Thymus (tissue), 14 donors: ENCODE measurements at places on chromosomes 16 and 17. TPM values are rescaled to one million over a fixed set of nuclear protein-coding genes. Genes with fewer than 3 reads are reported as not detected.

The IL17C gene
- total RNA-seq, result 0.05 TPM

The CHST4 gene
- total RNA-seq, result 0.24 TPM

The YPEL2 gene
- 7.0 TPM for total RNA-seq

- no peak overlapping the region for H3K27ac ChIP-seq
- H3K36me3 ChIP-seq, result no peaks in the 10 kb centered on the region
- DNase-seq, result no peak
- H3K4me1 ChIP-seq, result no peaks in the 10 kb centered on the region
- no peaks in the 10 kb centered on the region for H3K27me3 ChIP-seq
- H3K4me3 ChIP-seq, result no peak overlapping the region
Observed at GRCh38 chr16:79909571-79909970, 309.0 kb upstream of the MAF start.

DNA sequence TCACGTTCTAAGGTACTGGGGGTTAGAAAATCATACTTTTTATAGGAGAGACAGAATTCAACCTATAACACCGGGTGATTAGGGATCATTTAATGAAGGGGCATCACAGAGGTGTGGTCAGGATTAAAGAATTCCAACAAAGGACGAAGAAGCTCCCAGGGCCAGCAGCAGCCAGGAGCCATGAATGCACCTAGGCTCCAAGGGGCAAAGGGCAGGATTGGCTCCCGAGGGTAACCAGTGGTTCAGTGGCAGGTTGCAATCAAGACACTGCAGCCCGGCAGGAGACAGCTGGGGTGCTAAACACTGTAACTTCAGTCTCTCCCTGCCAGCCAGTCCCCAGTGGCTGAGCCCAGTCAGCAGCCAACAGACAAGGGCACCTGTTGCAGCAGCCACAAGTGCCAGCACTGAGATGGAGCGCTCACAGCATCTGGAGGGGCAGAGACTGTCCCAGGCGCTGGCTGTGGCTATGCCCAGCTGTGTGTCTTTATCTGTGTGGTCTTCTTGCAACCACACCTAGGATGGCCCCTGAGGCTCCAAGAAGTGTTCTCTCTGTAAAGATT lies 23.9 kb downstream of the DHRS7C start:
- no peaks in the 10 kb centered on the region for H3K27me3 ChIP-seq
- no peak for DNase-seq
- H3K27ac ChIP-seq, result no peak overlapping the region
- no peaks in the 10 kb centered on the region for H3K36me3 ChIP-seq
- no peak overlapping the region for H3K4me3 ChIP-seq
- no peaks in the 10 kb centered on the region for H3K4me1 ChIP-seq

DNA sequence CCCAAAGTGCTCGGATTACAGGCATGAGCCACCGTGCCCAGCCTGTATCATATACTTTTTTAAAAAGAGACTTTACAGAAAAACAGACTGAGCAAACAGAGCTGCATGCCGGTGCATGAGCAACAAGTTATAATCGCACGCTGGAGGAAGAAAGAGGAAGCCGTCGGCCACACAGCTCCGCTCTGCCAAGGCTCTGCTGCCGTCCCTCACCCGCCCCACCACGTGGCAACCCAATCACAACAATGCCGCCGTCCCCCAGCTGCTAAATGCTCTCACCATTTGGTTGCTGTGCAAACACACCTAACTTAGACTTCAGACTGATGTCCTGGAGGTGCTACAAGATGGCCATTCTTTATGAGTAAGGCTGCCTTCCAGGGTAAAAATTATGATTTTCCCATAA lies 83.5 kb downstream of the ADCY9 start:
- no peaks in the 10 kb centered on the region for H3K36me3 ChIP-seq
- DNase-seq, result no peak
- no peak overlapping the region for H3K4me3 ChIP-seq
- no peak overlapping the region for H3K27ac ChIP-seq
- peaks cover 4% of the 10 kb centered on the region for H3K27me3 ChIP-seq

DNA sequence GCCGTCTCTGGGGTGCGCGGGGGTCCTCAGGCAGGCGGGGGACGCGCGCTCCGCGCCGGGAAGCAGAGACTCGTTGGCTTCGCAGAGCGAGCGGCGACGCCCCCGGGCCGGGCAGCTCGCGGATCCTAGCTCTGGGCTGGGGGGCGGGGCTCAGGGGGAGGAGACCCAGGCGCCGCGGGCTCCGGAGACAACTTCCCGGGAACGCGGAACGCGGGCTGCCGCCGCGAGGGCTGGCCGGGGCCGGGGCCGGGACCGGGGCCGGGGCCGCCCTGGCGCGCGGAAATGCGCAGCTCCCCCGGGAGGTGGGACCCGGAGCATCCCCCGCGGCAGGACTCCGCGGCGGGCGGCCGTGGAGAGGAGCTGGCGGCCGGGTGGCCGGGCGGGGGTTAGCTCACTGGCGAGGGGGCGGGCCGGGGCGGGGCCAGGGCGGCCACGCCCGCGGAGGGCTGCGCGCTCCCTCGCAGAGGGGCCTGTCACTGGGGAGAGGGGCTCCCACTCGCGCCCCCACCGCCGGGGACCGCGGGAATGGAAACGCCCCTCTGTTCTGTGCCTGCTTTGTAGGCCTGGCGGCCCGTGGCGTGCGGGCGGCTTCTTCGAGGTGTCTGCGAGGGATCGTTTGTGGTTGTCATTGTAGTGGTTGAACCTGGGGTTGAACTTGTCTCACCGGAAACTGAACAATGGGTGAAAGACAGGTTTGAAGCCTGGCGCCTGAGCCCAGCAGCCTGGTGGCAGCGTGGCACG lies at the start of gene GAS7:
TSS of gene GAS7 (minus strand) at position 98 of the 741 bp plus-strand sequence.
- peaks cover 22% of the 10 kb centered on the region for H3K4me1 ChIP-seq
- peak within 1 kb of the TSS; percentile 60 for H3K27ac ChIP-seq
- DNase-seq, result peak; percentile 86
- H3K36me3 ChIP-seq, result no peaks in the 10 kb centered on the region

DNA sequence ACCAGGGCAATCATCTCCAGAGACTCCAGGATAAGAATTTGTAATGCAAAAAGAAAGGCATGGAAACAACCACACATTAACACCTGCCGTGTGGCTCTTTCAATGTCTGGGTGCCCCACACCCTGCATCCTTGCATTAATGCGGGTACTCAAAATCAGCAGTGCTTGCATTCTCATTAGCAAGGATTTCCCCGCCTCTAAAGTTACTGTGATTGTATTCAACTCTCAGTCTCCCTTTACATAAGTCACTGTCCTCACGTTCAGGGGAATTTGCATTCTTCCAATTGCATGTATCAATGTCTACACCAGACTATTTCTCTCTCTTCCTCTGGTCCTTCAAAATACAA lies 324.3 kb downstream of the FOXL1 start:
- no peaks in the 10 kb centered on the region for H3K27me3 ChIP-seq
- H3K36me3 ChIP-seq, result no peaks in the 10 kb centered on the region
- no peak overlapping the region for H3K4me3 ChIP-seq
- no peaks in the 10 kb centered on the region for H3K4me1 ChIP-seq
- no peak for DNase-seq

DNA sequence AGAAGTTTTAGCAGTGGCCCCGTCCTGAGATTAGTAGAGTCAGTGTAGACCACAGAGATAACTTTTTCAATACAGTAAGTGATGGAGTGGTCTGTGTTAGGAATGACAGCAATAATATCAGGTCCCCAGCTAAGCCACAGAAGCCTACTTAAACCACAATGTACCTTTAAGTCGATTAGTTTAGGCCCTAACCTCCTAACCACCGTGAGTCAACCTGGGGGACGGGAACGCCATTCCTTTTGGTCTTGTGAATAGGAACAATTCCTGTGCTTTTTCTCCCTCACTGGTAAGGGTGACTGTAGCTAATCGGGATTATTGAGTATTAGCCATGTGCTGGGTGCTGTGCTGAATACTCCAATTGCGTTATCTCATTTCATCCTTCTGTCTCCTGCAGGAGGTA lies 14.0 kb downstream of the YPEL2 start:
- no peak overlapping the region for H3K4me3 ChIP-seq
- H3K4me1 ChIP-seq, result no peaks in the 10 kb centered on the region
- H3K36me3 ChIP-seq, result no peaks in the 10 kb centered on the region
- no peaks in the 10 kb centered on the region for H3K27me3 ChIP-seq
- no peak for DNase-seq

DNA sequence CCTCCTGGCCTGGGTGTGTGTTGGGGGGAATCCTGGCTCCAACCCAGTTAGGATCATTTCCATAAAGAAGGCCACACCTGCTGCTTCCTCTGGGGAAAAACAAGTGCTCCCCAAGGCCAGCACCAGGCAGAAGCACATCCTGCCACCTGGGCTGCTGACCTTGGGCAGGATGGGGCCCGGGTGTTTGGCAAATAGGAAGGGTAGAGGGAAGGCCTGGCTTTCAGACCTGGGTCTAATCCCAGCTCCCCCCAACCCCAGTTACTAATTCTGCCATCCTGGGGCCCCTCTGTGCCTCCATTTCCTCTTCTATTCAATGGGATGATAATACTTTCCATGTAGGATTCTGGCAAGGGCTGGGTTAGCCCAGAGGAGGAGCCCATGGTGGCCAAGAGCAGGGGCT lies 3.0 kb upstream of the NLRC5 start:
- no peaks in the 10 kb centered on the region for H3K27me3 ChIP-seq
- no peak for DNase-seq
- H3K36me3 ChIP-seq, result peaks cover 4% of the 10 kb centered on the region
- no peak overlapping the region for H3K4me3 ChIP-seq
- no peak overlapping the region for H3K27ac ChIP-seq
- peaks cover 2% of the 10 kb centered on the region for H3K4me1 ChIP-seq

- DNase-seq, result no peak
- no peaks in the 10 kb centered on the region for H3K4me1 ChIP-seq
Observed at GRCh38 chr16:51210087-51210486, 59.0 kb upstream of the SALL1 start.

GRCh38 chr16:88737298-88738150 lies 31.2 kb downstream of the CTU2 start:
- peak; percentile 53 for DNase-seq
- no peaks in the 10 kb centered on the region for H3K27me3 ChIP-seq
- peaks cover 65% of the 10 kb centered on the region for H3K36me3 ChIP-seq
- H3K4me3 ChIP-seq, result no peak overlapping the region
- H3K4me1 ChIP-seq, result peaks cover 7% of the 10 kb centered on the region
- H3K27ac ChIP-seq, result peak overlapping the region; percentile 8

- H3K36me3 ChIP-seq, result no peaks in the 10 kb centered on the region
- no peak overlapping the region for H3K27ac ChIP-seq
- no peaks in the 10 kb centered on the region for H3K27me3 ChIP-seq
- H3K4me3 ChIP-seq, result no peak overlapping the region
- DNase-seq, result no peak
Observed at GRCh38 chr16:17354141-17354601, 116.6 kb downstream of the XYLT1 start.

GRCh38 chr17:81402981-81403467 lies 7.8 kb downstream of the BAHCC1 start:
- H3K27ac ChIP-seq, result no peak overlapping the region
- H3K36me3 ChIP-seq, result no peaks in the 10 kb centered on the region
- H3K27me3 ChIP-seq, result peaks cover 3% of the 10 kb centered on the region
- DNase-seq, result no peak
- H3K4me3 ChIP-seq, result no peak overlapping the region

GRCh38 chr16:86063760-86064405 lies 164.9 kb downstream of the IRF8 start:
- no peaks in the 10 kb centered on the region for H3K36me3 ChIP-seq
- no peaks in the 10 kb centered on the region for H3K4me1 ChIP-seq
- peaks cover 6% of the 10 kb centered on the region for H3K27me3 ChIP-seq
- no peak for DNase-seq
- no peak overlapping the region for H3K4me3 ChIP-seq

DNA sequence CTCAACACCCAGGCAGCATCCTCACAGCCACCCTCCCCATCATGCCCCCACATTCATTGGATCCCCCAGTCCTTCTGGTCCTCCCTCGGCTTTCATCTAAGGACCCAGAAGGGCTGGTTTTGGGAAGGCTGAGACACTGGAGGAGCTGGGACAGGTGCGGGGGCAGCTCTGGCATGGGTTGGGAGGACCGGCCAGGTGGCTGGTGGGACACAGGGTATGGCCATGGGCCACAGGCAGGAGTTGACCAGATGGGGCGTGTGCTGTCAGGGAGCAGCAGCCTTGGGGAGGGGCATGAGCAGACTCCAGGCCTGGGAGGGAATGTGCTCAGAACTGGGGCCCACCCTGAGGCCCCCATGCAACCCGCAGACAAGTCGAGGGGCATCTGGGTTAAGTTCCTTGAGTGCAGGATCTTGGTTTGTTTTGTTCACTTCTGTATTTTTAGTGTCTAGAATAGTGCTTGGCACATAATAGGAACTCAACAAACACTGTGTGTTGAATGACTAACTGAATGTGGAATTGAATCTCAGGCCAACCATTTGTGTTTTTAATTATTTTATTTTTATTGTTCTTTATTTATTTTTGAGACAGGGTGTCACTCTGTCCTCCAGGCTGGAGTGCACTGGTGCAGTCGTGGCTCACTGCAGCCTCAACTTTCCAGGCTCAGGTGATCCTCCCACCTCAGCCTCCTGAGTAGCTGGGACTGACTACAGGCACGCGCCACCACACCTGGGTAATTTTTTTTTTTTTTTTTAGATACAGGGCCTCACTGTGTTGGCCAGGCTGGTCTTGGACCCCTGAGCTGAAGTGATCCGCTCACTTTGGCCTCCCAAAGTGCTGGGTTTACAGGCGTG lies 5.6 kb downstream of the P2RX1 start:
- H3K36me3 ChIP-seq, result no peaks in the 10 kb centered on the region
- no peak overlapping the region for H3K4me3 ChIP-seq
- H3K27ac ChIP-seq, result peak overlapping the region; percentile 78
- H3K4me1 ChIP-seq, result peaks cover 35% of the 10 kb centered on the region
- no peak for DNase-seq

DNA sequence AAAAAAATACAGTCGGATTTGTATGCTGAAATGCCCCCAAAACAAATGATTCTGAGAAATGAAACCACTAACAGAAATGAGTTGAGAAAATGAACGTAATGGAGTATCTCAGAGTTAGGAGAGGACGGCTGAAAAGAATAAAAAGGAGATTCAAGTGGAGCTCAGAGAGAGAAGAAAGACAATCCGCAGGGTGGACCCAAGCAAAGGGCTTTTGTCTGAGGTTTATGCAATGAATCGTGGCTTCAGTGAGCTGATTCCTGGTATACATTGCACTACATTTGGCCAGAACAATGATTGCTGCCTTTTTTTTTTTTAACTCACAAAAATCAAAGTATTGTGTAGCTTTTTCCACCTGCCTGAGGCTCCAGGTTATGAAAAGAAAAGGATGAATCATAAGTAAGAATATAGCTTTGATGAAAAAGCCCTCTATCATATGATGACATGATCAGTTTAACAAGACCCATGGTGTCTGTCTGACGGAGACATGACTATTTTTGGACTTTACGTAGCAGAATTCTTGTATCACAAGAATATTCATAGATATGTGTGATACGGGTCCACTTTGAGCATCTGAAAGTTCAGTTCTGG lies 4.4 kb upstream of the MED9 start:
- no peak overlapping the region for H3K4me3 ChIP-seq
- H3K27ac ChIP-seq, result no peak overlapping the region
- H3K36me3 ChIP-seq, result no peaks in the 10 kb centered on the region
- no peaks in the 10 kb centered on the region for H3K27me3 ChIP-seq
- H3K4me1 ChIP-seq, result peaks cover under 1% of the 10 kb centered on the region
